ENCODE measurements at places on chromosomes 11 and 22. TPM values are rescaled to one million over a fixed set of nuclear protein-coding genes. Genes with fewer than 3 reads are reported as not detected.
A peak's percentile ranks its signal among the peaks of the same experiment; 100 is the strongest.

DNA sequence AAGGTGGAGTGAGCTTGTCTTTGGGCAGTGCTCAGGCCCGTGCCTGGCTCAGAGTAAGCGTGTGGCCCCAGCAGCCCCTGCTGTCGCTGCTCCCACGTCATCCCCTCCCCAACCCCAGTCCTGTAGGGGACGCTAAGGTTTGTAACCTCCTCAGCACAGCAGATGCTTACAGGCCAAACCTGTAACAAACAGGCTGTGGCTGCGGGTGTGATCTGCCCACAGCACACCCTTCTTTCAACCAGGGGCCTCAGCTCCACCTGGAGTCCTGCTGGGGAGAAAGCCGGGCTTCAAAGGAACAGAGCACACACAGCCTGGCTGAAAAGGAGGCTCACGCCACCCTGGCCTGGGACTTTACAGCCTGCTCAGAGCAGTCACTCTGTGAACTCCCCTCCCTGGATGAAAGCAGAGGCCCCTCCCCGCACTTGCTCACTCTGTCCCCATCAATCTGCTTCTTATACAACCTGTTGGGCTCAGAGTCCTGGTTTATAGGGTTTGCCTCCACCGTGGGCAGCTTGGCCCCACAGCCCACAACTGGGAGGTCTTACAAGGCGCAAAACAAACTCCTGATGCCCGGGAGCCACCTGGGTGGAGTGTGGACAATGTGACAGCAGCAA is 54.3 kb downstream of the SCUBE1 start:
- no peaks in the 10 kb centered on the region for H3K36me3 ChIP-seq
- H3K4me1 ChIP-seq, result peaks cover 14% of the 10 kb centered on the region
- no peaks in the 10 kb centered on the region for H3K27me3 ChIP-seq
- DNase-seq, result no peak
- no peak overlapping the region for H3K27ac ChIP-seq

BAIAP2L2 gene
- total RNA-seq, result 0.18 TPM

- no peak for DNase-seq
- no peaks in the 10 kb centered on the region for H3K27me3 ChIP-seq
- H3K4me1 ChIP-seq, result no peaks in the 10 kb centered on the region
- peaks cover 6% of the 10 kb centered on the region for H3K36me3 ChIP-seq
These were observed 25.0 kb downstream of the METTL15 start for GRCh38 chr11:28133146-28133545.

MADD gene
- 23.8 TPM for total RNA-seq

DNA sequence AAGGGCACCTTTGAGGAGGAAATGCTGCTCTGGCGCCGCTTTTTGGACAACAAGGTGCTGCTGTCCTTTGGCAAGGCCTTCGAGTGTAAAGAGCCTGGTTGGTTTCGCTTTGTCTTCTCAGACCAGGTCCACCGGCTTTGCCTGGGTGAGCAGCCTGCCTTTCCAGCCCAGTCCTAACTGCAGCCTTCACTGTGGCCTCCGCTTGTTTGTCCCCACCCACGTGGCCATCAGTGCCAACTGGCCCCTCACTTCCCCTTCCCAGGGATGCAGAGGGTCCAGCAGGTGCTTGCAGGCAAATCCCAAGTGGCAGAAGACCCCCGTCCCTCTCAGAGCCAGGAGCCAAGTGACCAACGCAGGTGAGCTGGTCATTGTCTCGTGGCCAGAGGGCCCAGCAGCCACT is 12.0 kb upstream of the EXT2 start:
- H3K27ac ChIP-seq, result no peak overlapping the region
- H3K36me3 ChIP-seq, result peaks cover 65% of the 10 kb centered on the region
- no peaks in the 10 kb centered on the region for H3K27me3 ChIP-seq
- no peaks in the 10 kb centered on the region for H3K4me1 ChIP-seq
- no peak overlapping the region for H3K4me3 ChIP-seq

DNA sequence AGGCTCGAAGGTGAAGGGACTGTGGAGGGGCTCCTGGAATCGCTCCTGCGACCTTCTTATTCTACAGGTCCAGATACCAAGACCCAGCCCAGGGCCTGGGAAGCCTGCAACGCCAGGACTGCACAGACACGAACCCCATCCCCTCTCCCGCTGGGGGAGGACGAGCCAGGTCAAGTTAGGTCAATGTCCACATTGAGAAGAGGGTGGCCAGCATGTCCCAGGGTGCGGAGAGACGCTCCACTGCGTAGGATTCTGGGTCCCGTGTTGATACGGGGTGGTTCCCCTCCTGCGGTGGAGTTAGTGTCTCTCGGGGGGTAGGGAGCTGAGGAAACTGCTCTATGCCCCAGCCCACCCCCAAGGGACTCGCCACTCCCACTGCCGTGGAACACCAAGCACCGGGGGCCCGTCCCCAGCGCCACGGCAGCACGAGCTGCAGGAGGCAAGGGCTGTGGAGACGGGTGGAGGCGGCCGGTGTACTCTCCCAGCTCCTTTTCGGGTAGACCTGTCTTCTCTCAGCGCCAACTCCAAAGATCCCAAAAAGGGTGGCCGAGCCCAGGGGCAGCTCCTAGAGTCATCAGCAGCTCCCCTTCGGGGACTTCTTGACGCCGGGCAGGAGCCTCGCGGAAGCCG is 1.6 kb downstream of the GSC2 start:
- H3K27ac ChIP-seq, result no peak overlapping the region
- H3K27me3 ChIP-seq, result peaks cover 54% of the 10 kb centered on the region
- H3K36me3 ChIP-seq, result no peaks in the 10 kb centered on the region
- peaks cover 15% of the 10 kb centered on the region for H3K4me1 ChIP-seq

GRCh38 chr11:6607190-6607795 is 3.7 kb downstream of the ILK start:
- peak overlapping the region; percentile 94 for H3K4me3 ChIP-seq
- H3K4me1 ChIP-seq, result peaks cover 75% of the 10 kb centered on the region
- peaks cover 28% of the 10 kb centered on the region for H3K36me3 ChIP-seq

MN1 gene
- total RNA-seq, result 4.4 TPM

ADM gene
- total RNA-seq, result 5.1 TPM

DNA sequence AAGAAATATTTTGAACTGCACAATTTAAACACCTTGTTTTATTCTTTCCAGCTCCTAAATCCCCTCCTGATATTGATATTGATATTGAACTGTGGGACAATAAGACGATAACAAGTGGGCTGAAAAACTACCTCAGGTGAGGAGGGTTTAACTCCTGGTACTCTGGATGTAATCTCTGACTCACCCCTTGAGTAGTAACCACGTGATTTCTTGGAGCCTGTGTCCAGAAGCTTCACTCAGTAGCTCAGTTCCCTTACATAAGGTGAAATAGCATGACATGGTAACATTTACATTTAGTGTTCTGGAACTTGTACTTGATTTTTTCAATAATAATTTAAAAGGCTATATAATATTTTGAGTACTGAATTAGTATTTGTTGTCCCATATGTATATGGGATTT is 168.0 kb downstream of the PGR start:
- no peaks in the 10 kb centered on the region for H3K27me3 ChIP-seq
- H3K4me3 ChIP-seq, result no peak overlapping the region
- no peak for DNase-seq

DNA sequence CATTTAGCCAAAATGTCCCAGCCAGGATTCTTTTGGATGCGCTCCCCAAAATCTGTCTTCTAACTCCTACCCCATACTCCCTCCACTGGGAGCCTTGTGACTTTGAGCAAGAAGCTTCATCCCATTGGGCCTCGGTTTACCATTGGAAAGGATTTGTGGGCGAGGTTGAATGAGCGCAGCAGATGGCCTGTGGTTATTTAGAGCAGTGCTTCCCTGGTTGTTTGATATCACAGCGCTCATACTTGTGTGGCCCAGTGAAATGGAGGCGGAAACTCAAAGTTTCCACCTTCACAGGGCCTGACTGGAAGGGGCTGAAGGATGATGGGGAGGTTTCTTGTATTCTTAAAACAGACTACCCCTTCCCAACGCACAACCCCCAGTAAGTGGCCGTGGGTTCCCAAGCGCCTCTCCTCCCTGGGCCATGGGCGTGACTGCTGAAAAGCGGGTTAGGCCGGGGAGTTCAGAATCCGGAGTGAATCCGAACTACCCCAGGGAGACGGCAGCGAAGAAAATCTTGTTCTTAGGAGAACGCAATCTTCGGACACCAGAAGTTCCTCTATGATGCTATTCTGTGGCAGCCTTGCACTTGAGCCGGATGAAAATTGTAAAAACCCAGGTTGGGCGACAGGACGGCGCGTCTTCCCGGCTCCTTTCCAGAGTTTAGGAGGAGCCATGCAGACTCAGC is 1.2 kb upstream of the ATF4 start:
- DNase-seq, result no peak
- H3K36me3 ChIP-seq, result no peaks in the 10 kb centered on the region
- peaks cover 45% of the 10 kb centered on the region for H3K4me1 ChIP-seq
- H3K4me3 ChIP-seq, result peak overlapping the region; percentile 95
- peak overlapping the region; percentile 97 for H3K27ac ChIP-seq

RCOR2 gene
- 6.3 TPM for total RNA-seq

GRCh38 chr11:35304386-35304775 is 115.0 kb downstream of the SLC1A2 start:
- H3K27ac ChIP-seq, result peak overlapping the region; percentile 81
- H3K36me3 ChIP-seq, result no peaks in the 10 kb centered on the region
- H3K4me3 ChIP-seq, result no peak overlapping the region
- H3K27me3 ChIP-seq, result no peaks in the 10 kb centered on the region

DNA sequence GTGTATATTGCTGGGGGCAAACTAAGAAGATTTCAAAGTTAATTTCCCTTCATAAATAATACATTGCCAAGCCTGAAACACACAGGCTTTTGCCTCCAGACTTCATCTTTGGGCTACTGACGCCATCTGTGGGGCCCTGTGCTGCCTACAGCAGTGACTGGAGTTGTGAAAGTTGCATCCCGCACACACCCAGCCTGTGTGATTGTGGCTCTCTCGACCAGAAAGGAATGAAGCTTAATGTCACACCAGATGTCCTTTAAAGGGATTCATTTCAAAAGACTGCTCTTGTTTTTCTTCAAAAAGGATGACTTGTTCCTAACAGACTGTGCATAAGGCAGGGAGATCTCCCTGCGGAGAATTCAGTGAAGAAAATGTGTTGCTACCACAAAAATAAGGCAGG is 210.5 kb downstream of the FAM181B start:
- H3K4me1 ChIP-seq, result no peaks in the 10 kb centered on the region
- no peak overlapping the region for H3K27ac ChIP-seq
- no peak for DNase-seq
- H3K36me3 ChIP-seq, result no peaks in the 10 kb centered on the region
- H3K4me3 ChIP-seq, result no peak overlapping the region
- H3K27me3 ChIP-seq, result no peaks in the 10 kb centered on the region

- H3K4me1 ChIP-seq, result peaks cover 34% of the 10 kb centered on the region
- DNase-seq, result no peak
- H3K36me3 ChIP-seq, result peaks cover 93% of the 10 kb centered on the region
- H3K4me3 ChIP-seq, result no peak overlapping the region
- peak overlapping the region; percentile 48 for H3K27ac ChIP-seq
These were observed 15.9 kb downstream of the NEAT1 start for GRCh38 chr11:65438257-65439151.

GRCh38 chr11:77999446-78000030 is 5.1 kb upstream of the INTS4 start:
- no peak overlapping the region for H3K4me3 ChIP-seq
- H3K36me3 ChIP-seq, result no peaks in the 10 kb centered on the region
- peaks cover 3% of the 10 kb centered on the region for H3K4me1 ChIP-seq
- DNase-seq, result no peak
- H3K27ac ChIP-seq, result no peak overlapping the region

DNA sequence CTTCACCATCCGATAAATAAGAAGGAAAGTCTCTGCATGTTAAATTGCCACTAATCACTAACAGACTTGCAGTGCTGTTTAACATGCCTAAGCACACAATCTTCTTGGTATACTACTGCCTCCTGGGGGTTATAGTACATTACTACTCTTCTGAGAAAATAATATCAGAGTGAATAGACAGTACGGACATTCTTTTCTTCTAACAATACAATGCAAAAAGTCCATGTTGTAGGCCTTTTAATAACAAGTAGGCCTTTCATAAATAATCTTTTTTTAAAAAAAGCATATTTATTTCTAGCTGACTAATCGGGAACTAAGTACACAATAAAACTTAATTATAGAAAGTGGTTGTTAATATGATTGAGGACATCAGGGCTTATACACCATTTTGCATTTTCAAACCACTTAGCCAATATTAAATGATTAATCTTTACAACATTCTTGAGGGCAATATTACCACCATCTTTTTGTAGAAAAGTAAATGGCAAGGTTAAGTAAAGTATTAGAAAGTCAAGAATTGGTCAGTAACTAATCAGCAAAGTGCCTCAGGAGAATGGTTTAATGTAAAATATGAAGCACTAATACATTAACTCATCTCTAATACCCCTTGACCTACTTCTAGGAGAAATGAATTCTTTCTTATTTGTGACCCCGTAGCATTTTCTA is 84.7 kb downstream of the TTC28 start:
- H3K27me3 ChIP-seq, result no peaks in the 10 kb centered on the region
- DNase-seq, result no peak
- H3K4me1 ChIP-seq, result no peaks in the 10 kb centered on the region
- no peak overlapping the region for H3K4me3 ChIP-seq
- no peaks in the 10 kb centered on the region for H3K36me3 ChIP-seq

DNA sequence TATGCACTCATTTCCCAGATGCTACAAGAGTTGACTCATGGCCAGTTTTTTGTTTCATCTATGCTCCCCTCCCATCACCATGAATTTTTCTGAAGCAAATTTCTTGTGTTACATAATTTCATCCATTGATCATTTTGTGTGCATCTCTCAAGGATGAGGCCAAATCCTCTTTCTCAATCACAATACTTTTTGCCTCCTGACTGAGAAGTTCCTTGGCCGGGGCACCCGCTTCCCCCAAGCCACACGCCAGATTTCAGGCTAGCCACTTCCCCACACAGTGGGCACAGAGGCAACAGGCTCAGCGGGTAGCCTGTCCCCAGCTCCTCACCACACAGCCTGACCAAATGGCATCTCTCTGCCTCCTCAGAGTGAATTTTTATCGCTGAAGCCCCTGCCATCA is 9.8 kb upstream of the DSCAML1 start:
- no peaks in the 10 kb centered on the region for H3K36me3 ChIP-seq
- no peak overlapping the region for H3K4me3 ChIP-seq
- no peak overlapping the region for H3K27ac ChIP-seq
- H3K4me1 ChIP-seq, result peaks cover 10% of the 10 kb centered on the region

- no peak for DNase-seq
- H3K27ac ChIP-seq, result no peak overlapping the region
These were observed 15.0 kb downstream of the MRTFA start for GRCh38 chr22:40621309-40622151.

DNA sequence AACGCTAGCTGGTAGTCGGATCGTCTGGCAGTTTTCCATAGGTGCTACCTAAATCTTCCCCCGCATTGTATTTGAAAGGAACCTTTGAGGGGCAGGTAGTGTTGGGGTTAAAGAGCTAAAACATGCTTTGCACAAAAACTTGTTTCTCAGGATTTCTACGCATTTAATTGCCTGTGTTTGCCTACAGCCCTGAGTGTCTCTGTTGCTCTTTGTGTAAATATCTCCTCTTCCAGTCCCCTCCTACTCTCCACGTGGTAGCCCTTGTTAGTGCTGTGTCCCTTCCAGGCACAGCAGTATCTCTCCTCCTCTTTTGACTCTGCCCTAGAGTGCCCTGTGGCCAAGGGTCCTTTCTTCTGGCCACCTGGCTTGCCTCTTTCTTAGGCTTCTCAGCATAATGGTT is 81.7 kb downstream of the BARX2 start:
- H3K27ac ChIP-seq, result no peak overlapping the region
- H3K4me1 ChIP-seq, result no peaks in the 10 kb centered on the region
- DNase-seq, result no peak
- no peak overlapping the region for H3K4me3 ChIP-seq
- no peaks in the 10 kb centered on the region for H3K36me3 ChIP-seq

LARGE1 gene
- 130 TPM for total RNA-seq

GRCh38 chr22:44837481-44837880 is 85.1 kb downstream of the ARHGAP8 start:
- H3K4me3 ChIP-seq, result no peak overlapping the region
- peaks cover 17% of the 10 kb centered on the region for H3K27me3 ChIP-seq
- no peaks in the 10 kb centered on the region for H3K36me3 ChIP-seq
- H3K27ac ChIP-seq, result no peak overlapping the region

All from heart right ventricle (tissue), 16 donors.